Activated CD4-positive, alpha-beta memory T cell treated with anti-CD3 and anti-CD28 coated beads for 36 hours (primary cell): ENCODE measurements at places on chromosomes 2 and 18. TPM values are rescaled to one million over a fixed set of nuclear protein-coding genes. Genes with fewer than 3 reads are reported as not detected.

- DNase-seq = no peak
Measured at GRCh38 chr2:73128841-73129535, 16.2 kb upstream of the RAB11FIP5 start.

GRCh38 chr2:174086708-174087107 lies 121.5 kb upstream of the SP3 start:
- no peak for DNase-seq

DNA sequence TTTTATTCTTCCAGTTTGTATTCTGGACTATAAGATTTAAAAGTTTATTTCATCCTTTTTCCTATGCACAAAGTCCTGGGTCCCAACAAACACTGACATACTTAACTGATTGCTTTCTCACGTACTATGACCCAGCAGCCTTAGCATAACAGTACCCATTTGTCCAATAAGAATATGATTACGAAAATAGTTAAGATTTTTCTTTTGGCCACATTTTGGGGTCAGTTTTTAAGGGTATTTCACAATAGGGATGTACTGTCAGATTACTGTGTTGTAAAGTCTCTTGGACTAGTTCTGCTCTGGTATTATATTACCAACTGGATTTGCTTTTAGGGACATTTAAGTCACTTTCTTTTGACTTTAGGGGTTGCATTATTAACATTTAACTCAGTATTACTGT lies 46.1 kb downstream of the TTC39C start:
- DNase-seq = no peak

- DNase-seq = peak; percentile 59
Measured at GRCh38 chr18:35158728-35159450, 81.9 kb upstream of the ZNF397 start.

- DNase-seq = no peak
Measured at GRCh38 chr2:209946539-209946938, 55.9 kb upstream of the RPE start.

Gene ACKR3
- 1.2 TPM for total RNA-seq
